ENCODE measurements at places on chromosomes 2 and 18.

GRCh38 chr2:102350137-102350793 lies 5.3 kb upstream of the IL18R1 start:
- DNase-seq: no peak

- no peak for DNase-seq
These were observed 255.9 kb downstream of the TXNL1 start for GRCh38 chr18:56382541-56382940.

GRCh38 chr18:51417643-51418483 lies 220.4 kb upstream of the MEX3C start:
- no peak for DNase-seq

- DNase-seq: no peak
These were observed 946 bp upstream of the AGAP1 start for GRCh38 chr2:235492850-235493344.

DNA sequence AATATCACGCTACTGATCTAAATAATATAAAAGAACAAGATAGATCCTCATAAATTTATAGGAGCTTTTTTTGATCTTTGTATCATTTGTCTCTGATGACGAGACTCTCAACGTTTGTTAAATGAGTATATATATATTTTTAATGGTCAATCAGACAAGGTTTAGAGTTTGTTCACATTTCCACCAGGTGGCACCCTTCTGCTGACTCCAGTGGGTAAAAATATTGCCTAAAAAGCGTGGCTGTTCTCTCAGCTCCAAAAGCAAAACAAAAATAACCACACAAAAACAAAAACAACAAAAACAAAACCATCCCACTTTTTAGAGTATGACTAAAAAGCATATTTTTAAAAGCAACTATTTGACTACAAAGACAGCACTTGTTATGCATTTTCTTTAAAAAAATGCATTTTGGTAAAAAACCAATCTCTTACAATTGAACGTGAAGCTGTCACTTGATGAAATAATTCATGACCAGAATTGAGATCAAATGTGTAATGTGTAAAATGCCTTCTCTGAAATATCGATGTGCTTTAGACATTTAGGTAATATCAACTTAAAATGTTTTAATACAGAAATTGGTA lies 723.2 kb downstream of the DPP10 start:
- DNase-seq: peak; percentile 42

DNA sequence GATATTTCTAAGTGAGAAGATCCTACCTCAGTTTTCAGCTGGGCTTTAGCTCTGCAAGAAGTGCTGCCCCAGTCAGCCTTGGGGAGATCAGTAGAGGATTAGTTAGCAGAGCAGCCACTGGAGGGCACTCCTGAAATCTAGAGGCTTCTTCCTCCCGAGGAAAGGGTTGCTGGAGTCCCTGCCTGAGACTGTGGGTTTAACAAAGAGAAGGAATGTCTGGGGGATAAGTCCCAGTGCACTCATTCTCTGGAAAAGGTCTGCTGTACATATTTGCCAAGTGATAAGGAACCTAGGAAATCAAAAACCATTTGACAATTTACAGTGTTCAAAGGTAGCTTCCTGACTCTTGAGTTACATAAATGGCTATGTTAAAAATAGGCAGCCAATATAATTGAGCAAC lies 207.2 kb downstream of the SLC8A1 start:
- peak; percentile 57 for DNase-seq

GRCh38 chr2:53252115-53252514 lies 515.5 kb upstream of the CHAC2 start:
- DNase-seq: no peak

DNA sequence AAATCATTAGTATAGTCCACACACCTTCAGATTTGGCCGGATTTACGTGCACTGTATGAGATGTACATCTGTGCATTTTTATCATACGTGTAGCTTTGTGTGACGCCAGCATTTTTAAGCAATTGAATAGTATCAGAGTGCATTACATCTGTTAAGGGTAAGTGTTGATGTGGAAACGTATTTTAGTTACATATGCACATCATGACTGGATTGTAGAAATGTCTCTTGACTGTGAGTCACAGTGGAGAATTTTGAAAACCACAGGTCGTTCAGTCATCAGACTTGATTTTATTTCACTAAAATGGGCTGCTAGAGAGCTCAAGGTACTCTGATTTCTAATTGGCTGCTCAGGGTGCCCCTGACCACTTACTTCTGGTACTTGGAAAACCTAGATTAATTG lies 5.4 kb upstream of the GPBAR1 start:
- no peak for DNase-seq

DNA sequence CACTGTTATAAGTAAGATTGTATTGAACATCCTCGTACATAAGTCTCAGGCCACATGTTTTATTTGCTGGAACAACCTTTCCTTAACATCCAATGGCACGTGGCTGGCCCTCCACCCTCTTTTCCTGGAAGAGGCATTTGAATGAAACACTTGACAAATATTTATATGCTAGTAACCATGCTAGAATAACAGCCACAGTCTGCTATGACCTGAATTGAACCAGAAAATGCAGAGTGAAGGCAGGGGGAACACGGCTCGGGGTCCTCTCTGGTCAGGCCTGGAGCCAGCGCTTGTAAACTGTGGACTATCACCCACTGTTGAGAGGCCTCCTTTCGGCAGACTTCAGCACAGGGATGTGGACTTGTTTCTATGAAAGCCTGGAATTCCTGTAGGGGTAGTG lies 198.2 kb upstream of the COPS8 start:
- DNase-seq: no peak

DNA sequence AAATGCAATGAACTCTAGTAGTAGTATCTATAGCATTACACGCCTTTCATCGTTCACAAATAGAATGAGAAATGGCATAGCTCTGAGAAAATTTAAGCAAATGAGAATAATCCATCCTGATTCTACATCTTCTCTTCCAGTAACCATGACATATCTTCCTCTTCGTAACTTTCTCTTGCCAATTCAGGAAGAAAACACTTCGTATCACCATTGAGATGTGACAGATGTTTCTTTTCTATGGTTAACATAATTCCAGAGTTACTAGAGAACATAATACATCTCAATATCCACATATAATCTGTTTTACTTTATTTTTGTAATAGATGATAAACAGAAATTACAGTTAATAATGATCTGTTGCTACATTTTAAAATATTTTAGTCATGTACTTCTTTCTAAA lies 1527.4 kb downstream of the LRP1B start:
- DNase-seq: no peak

DNA sequence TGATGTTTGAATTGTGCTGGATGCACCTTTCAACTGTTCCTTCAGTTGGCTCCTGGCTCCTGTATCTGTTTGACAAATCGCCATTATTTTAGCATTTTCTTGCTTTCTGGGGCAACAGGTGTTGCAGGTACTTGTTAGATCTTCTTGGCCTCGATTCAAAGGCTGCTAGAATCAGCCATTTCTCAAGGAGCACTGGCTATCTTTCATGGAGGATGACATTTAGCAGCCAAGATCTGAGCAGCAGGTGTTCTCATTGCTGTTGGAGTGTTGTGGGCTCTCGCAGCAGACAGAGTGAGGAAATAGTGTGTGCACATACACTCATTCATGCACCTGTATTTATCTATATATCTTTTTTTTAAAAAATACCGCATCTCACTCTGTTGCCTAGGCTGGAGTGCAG lies 52.2 kb downstream of the INPP5D start:
- DNase-seq: no peak

Measured in hematopoietic multipotent progenitor cell (in vitro differentiated cells).